CD4-positive, alpha-beta T cell (primary cell): ENCODE measurements at places on chromosomes 3 and 15. TPM values are rescaled to one million over a fixed set of nuclear protein-coding genes. Genes with fewer than 3 reads are reported as not detected.

GRCh38 chr15:23924686-23925085 lies 237.6 kb upstream of the NDN start:
- H3K36me3 ChIP-seq = no peaks in the 10 kb centered on the region
- no peak for DNase-seq
- H3K4me3 ChIP-seq = no peak overlapping the region
- H3K27ac ChIP-seq = no peak overlapping the region
- H3K4me1 ChIP-seq = no peaks in the 10 kb centered on the region

- H3K4me3 ChIP-seq = no peak overlapping the region
- no peak overlapping the region for H3K27ac ChIP-seq
- no peak for DNase-seq
- no peaks in the 10 kb centered on the region for H3K36me3 ChIP-seq
- no peaks in the 10 kb centered on the region for H3K4me1 ChIP-seq
- H3K27me3 ChIP-seq = no peaks in the 10 kb centered on the region
Measured at GRCh38 chr3:43582866-43583265, 38.9 kb downstream of the ANO10 start.

- no peak overlapping the region for H3K27ac ChIP-seq
- H3K4me1 ChIP-seq = no peaks in the 10 kb centered on the region
- DNase-seq = no peak
- H3K4me3 ChIP-seq = no peak overlapping the region
- no peaks in the 10 kb centered on the region for H3K27me3 ChIP-seq
Measured at GRCh38 chr15:38002883-38003477, 68.5 kb downstream of the TMCO5A start.

DNA sequence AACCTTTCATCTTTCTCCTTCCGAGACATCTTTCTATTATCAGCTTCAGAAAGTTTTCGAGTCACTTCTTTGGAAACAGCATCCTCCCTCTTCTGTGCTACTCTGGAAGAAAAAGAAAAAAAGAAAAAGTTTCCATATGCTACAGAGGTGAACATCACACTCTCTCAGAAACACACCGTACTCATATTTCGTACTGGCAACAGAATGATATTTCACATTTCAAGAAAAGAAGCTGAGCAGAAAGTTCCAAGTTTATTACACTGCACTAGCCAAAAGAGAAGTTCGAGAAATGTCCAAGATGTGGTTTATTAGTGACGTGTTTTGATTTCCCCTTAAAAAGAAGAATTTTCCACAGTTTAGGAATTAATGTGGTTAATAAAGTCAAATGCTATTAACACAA lies 6.0 kb downstream of the SSR3 start:
- no peak overlapping the region for H3K4me3 ChIP-seq
- H3K27ac ChIP-seq = no peak overlapping the region
- H3K36me3 ChIP-seq = peaks cover 64% of the 10 kb centered on the region
- H3K4me1 ChIP-seq = peaks cover 16% of the 10 kb centered on the region

DNA sequence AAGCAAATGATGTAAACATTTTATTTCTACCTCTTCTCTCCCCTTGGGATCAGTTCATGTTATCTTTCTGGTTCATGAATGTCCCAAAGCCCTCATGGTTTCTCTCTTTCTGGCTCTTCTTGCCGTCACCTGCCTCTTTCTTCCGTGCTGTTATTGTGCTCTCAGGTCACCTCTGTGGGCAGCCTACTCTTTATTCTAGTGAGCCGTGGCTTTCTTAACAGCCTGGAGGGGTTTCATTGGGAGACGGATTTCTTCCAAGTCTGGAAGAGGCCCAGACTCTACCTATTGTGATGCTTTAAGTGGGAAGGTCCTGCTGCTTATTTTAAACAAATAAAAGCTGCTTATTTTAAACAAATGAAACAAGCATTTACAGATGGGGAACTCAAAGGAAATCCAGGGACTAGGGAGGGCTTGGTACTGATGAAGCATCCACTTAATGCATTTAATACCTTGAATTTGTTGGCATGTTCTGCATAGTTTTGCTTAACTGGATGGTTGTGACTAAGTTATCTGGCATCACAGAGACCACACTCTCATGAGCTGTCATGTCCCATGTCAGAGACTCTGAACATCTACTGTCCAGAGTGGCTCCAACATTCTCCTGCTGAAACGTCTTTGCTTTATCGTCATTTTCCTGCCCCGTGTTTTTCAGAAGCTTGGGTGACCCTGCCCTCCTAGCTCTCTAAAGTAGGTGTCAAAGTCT lies 443.3 kb downstream of the GABRG3 start:
- H3K27me3 ChIP-seq = no peaks in the 10 kb centered on the region
- no peaks in the 10 kb centered on the region for H3K4me1 ChIP-seq
- no peak overlapping the region for H3K27ac ChIP-seq

DNA sequence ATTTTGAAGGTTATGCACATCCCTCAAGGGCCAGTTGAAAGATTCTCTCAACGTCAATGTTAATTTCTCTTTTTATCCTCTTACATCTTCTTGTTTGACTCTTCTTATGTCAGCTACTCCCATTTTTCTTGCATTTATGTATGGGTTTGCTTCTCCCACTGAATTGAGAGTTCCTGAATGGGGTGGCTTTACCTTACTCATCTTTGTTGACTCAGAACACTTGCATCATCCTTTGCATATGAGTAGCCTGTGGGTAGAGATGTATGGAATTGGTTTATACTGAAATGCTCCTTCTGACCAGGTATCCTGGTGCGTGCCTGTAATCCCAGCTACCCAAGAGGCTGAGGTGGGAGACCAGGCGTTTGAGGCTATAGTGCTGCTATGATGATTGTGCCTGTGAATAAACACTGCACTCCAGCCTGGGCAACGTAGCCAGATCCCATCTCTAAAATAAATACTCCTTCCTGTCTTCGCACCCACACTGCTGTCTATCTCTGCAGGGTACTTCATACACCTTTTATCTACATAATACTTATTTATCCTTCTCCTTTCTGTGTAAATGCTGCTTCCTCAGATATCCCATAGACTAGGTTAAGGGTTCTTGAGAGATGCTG lies 123.6 kb upstream of the DPH6 start:
- H3K36me3 ChIP-seq = no peaks in the 10 kb centered on the region
- no peak overlapping the region for H3K27ac ChIP-seq
- no peak for DNase-seq

GRCh38 chr3:192917028-192917403 lies 640 bp downstream of the MB21D2 start:
- H3K4me1 ChIP-seq = peaks cover 30% of the 10 kb centered on the region
- peak overlapping the region; percentile 87 for H3K4me3 ChIP-seq
- DNase-seq = peak; percentile 11
- peaks cover 20% of the 10 kb centered on the region for H3K27me3 ChIP-seq
- H3K36me3 ChIP-seq = no peaks in the 10 kb centered on the region

The BFSP2 gene
- not detected for total RNA-seq

The ZNF385D gene
- total RNA-seq = not detected

The ACSBG1 gene
- total RNA-seq = 0.22 TPM
